Thymus (tissue), 14 donors: ENCODE measurements at places on chromosomes 3 and 15. TPM values are rescaled to one million over a fixed set of nuclear protein-coding genes. Genes with fewer than 3 reads are reported as not detected.
A peak's percentile ranks its signal among the peaks of the same experiment; 100 is the strongest.

DNA sequence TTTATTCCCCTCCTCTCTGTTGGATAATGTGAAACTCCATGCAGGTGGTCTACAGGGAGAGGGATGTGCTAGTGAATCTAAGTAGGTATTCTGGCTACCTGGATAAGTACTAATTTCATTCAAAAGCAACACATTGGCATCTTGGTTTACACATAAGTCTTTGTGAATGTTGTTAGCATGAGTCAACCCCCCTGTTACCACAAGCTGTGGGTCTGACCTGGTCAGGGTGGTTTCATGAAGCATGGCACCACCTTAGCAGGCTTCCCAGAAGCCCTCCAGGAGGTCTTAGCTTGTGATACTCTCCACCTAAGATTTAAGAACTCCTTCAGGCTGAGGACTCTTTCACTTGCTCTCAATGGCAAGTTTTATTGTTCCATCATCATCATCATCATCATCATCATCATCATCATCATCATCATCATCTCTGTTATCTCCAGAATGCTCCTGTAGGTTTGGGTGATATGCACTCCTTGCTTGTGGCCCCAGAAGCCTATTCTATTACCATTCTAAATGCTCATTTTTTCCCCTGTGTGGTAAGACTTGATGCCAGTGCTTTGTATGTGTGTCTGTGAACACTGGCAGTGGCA lies 62.8 kb downstream of the EPHB1 start:
- no peak for DNase-seq
- no peaks in the 10 kb centered on the region for H3K4me1 ChIP-seq
- H3K27me3 ChIP-seq: no peaks in the 10 kb centered on the region
- H3K27ac ChIP-seq: no peak overlapping the region

DNA sequence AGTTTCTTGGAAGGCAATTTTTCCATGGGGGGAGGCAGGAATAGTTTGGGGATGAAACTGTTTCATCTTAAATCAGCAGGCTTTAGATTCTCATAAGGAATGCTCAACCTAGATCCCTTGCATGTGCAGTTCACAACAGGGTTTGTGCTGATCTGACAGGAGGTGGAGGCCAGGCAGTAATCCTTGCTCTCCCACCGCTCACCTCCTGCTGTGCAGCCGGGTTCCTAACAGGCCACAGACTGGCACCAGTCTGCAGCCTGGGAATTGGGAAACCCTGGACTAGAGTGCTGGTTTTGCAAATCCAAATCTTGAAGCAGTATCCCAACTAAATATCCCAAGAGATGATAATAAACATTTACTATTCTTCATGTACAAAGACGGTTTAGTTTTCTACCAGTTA lies 256.3 kb upstream of the TMCO5A start:
- no peaks in the 10 kb centered on the region for H3K36me3 ChIP-seq
- no peak overlapping the region for H3K4me3 ChIP-seq
- no peak for DNase-seq

- no peaks in the 10 kb centered on the region for H3K36me3 ChIP-seq
- no peaks in the 10 kb centered on the region for H3K27me3 ChIP-seq
- H3K4me3 ChIP-seq: no peak overlapping the region
- H3K4me1 ChIP-seq: no peaks in the 10 kb centered on the region
- DNase-seq: no peak
- H3K27ac ChIP-seq: no peak overlapping the region
Measured at GRCh38 chr15:22948056-22948455, 32.1 kb downstream of the CYFIP1 start.

GRCh38 chr3:95798628-95799027 lies 1015.8 kb upstream of the EPHA6 start:
- DNase-seq: no peak
- H3K36me3 ChIP-seq: no peaks in the 10 kb centered on the region

GRCh38 chr3:50157827-50158529 lies 2.9 kb downstream of the SEMA3F start:
- no peak overlapping the region for H3K4me3 ChIP-seq
- peaks cover 25% of the 10 kb centered on the region for H3K27me3 ChIP-seq
- no peak overlapping the region for H3K27ac ChIP-seq
- no peaks in the 10 kb centered on the region for H3K36me3 ChIP-seq
- DNase-seq: peak; percentile 68

DNA sequence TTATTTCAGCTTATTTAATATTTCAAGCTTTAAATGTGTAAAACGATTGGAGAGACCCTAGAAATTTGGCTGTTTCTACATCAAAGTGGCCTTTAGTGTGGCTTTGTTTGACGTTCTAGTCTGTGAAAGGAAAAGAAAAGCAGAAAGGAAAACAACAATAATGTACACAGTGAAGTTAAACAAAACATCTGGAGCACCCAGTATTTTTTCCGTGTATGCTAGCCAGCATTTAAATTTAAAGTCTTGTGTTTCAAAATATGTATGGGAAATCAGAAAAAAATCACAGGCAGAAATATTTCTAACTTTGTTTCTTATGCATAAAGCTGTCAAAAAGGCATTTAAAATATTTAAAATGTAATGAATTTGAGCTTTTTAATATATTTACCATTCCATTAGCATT lies 218.1 kb downstream of the NAALADL2 start:
- no peak for DNase-seq
- no peak overlapping the region for H3K27ac ChIP-seq
- no peaks in the 10 kb centered on the region for H3K4me1 ChIP-seq
- no peaks in the 10 kb centered on the region for H3K27me3 ChIP-seq
- H3K36me3 ChIP-seq: no peaks in the 10 kb centered on the region

DNA sequence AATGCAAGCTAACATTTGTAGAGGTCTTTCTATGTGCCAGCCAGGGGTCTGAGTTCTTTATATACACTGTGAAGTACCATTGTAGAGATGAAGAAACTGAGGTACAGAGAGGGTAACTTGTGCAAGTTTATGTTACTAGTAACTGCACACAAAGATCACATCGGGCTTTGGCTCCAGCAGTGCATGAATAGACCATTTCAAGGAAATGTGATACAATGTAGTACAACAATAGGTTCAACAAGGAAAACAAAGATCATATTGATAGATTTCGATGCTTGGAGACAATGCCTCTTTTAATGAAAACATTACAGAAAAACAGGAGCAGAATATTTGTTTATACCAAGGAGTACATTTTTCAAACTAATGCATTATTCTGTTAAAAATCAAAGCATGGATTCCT lies 115.3 kb downstream of the POLR2M start:
- no peaks in the 10 kb centered on the region for H3K36me3 ChIP-seq
- DNase-seq: no peak
- peaks cover 12% of the 10 kb centered on the region for H3K4me1 ChIP-seq
- no peaks in the 10 kb centered on the region for H3K27me3 ChIP-seq
- no peak overlapping the region for H3K27ac ChIP-seq

- no peaks in the 10 kb centered on the region for H3K27me3 ChIP-seq
- peaks cover 8% of the 10 kb centered on the region for H3K4me1 ChIP-seq
- DNase-seq: no peak
Measured at GRCh38 chr15:69161079-69161877, 843 bp downstream of the GLCE start.

Gene SHC4
- polyA plus RNA-seq: 0.64 TPM

Gene DNASE1L3
- 12.9 TPM for polyA plus RNA-seq

Gene BUB1B
- polyA plus RNA-seq: 7.3 TPM

Gene BCHE
- polyA plus RNA-seq: 2.1 TPM

Gene TMEM266
- 1.2 TPM for polyA plus RNA-seq

Gene CPLX3
- 1.1 TPM for polyA plus RNA-seq
